ENCODE measurements at places on chromosomes 6 and 20.

GRCh38 chr6:129697788-129698187 is 12.2 kb downstream of the ARHGAP18 start:
- DNase-seq, result no peak

DNA sequence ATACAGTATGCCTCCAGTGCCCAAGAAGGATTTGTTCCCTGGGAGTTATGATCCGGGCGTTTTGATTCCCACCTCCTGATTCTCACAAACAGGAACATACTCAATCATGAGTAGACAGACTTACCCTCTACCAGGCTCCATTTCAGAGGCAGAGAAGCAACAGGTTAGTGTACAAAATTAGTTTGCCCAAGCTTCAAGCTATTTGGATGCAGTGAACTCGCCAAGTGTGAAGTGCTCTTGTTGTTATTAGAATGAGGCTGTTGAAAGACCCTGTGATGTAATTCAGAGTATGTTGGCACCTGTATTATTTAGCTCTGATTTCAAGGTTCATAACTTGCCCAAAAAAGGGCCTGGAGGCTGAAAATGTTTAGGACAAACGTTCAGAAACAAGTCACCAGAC is 247.0 kb downstream of the PHACTR1 start:
- DNase-seq, result no peak

- DNase-seq, result no peak
Measured at GRCh38 chr6:3618642-3619041, 132.9 kb downstream of the PXDC1 start.

DNA sequence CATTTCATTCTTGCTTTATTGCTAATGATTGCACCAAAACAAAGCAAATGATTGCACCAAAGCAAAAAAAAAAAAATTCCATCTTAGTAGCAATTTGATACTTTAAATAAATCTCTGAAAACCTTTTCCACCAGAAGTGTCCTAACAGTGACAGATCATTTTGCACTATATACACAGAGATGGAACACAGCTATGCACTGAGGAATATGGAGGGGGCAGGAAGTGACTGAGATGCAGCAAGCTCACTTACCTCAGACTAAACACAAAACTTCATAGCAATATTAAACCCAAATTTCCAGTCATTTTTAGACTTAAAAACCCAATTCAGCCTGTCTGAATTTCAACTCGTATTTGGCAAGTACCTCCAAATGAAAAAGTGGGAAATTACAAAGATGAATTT is 41.2 kb downstream of the HIVEP2 start:
- DNase-seq, result no peak

- DNase-seq, result no peak
Measured at GRCh38 chr20:63174309-63175037, 41.5 kb downstream of the YTHDF1 start.

DNA sequence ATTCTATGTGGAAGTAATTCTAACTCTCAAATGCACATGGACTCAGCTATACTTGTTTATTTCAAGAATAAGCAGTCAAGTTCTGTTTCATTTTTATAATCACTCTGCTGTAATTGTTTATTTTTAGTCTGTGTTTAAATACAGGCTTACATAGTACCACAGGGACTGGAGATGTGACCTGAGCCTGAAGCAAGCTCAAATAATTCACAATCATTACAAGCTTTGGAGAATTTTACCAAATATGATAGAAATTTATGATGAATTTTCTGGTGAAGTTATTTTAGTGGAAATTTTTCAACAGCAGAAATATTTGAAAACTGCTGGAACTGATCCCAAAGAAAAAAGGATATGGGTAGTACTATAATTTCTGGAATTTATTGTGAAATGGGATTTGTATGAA is 41.6 kb upstream of the DSE start:
- DNase-seq, result no peak

- DNase-seq, result no peak
Measured at GRCh38 chr20:23097636-23098580, 11.8 kb upstream of the CD93 start.
